Aorta (tissue), 5 donors: ENCODE measurements at places on chromosomes 16 and 17.
A peak's percentile ranks its signal among the peaks of the same experiment; 100 is the strongest.

DNA sequence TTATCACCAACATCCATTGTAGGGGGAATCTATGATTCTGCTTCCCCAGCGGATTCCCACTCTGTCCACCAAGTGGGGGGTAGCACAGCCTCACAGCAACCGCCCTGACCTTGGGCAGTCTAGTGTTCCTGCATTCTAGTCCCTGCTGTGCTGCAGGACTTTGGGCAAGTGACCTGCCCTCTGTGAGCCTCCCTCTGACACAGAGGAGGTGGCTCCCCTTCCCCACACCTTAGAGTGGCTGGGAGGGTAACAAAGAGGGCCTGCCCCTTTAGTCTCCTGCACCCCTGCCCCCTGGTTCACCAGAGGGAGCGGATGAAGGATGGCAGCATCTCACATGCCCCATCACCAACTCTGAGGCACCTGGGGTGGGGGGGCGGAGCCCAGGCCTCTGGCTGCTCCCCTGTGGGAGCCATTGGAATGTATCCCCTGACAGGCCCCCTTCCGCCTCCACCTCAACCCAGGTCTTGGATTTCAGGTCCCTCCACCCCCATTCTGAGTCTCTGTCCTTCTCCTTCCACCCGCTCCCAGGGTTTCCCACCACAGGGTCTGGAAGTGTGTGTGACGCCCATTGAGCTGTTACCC lies 10.1 kb downstream of the GAS2L2 start:
- no peak for DNase-seq

DNA sequence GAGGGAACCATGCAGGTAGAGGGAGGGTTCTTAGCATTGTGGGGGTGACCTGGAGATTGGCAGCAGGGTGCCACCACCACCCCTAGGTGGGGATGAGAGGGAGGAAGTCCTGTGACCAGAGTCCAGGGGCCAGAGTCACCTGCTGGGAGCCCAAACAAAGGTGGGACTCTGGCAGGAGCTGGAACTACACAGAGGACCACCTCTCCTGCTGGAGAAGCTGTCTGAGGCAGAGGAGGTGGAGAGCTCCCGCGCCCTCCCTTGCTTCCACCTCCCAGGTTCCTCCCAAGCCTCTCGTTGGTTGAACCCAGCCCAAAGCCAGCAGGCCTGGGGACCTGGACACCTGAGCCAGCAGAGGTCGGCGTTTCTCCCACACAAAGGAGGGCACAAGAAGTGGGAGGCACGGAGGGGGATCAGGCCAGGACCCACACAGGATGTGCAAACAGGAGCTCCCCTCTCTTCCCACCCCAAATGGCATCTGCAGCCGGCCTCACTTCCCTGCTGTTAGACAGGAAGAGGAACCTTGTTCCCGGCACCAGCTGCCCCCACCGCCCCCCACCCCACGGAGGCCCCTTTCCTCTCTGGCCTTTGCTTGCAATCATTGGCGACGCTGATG lies 154.6 kb downstream of the SEC14L1 start:
- DNase-seq, result no peak

GRCh38 chr16:82623241-82623640 lies 3.5 kb upstream of the CDH13 start:
- no peak for DNase-seq

GRCh38 chr17:72520665-72521303 lies 400.0 kb downstream of the SOX9 start:
- no peak for DNase-seq

DNA sequence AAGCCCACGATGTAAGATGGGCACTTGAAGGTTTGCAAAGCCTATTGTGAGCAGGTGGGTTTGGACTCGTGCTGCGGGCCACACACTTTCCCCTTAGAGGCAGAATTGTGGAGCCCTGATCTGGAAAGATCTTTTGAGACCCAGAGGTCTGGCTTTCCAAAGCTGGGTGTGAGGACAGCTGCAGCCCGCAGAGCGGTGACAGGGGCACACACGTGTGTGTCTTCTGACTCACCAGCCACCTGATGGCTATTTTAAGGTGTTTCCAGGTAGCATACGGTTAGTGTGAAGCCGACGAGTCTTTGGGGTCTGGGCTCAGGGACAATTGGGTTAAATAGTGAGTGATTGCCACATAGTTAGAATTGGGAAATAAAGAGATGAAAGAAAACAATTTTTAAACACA lies 108.9 kb upstream of the GSE1 start:
- no peak for DNase-seq

DNA sequence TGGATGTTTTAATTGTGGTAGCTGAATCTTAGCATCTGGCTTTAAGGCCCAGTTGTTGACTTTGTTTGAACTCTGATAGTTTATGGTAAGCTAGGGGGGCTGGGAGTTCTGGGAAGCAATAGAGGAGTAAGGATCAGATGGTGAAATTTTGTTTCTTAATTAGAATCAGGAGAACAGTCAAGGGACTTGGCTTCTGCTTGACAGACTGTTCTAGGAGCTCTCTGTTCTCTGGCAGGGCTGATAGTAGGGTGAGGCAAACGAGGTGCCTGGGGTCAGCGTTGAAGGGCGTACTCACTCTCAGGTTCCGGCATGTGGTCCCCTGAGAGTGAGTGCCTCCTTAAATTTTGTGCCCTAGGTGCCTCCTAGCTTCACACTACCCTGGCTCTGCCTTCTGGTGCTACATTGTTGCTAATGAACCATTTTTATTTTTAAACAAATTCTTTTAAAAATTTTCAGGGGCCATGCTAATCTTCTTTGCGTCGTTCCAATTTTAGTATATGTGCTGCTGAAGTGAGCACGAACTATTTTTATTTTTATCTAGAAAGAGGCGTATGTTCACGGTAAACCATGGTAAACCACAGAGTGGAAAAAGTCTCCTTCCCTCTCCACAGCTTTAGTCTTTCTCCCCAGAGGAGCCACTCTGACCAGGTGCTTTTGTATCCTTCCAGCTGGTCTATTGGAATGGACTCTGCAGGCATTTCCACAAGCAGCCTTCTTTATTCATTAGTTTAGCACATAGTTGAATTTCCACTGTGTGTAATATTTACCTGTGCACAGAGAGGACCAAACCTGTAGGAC lies 19.7 kb downstream of the SLC7A6 start:
- DNase-seq, result no peak

GRCh38 chr16:86775511-86775921 lies 197.2 kb downstream of the FOXL1 start:
- no peak for DNase-seq

GRCh38 chr16:72666267-72666666 lies 381.7 kb downstream of the ZFHX3 start:
- DNase-seq, result no peak

DNA sequence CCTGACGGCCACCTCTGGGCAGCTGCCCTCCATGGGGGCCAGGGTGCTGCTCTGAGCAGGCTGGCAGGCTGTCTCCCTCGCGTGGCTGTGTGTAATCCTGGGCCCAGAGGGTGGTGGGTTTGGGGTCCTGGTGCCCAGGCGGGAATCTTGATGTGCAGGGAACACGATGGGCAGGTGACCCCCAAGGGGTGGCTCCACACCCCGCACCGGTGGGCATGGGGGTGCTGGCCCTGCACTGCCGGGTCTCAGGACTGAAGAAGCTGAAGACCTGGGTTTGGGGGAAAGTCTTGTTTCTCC lies 8.6 kb downstream of the CHMP6 start:
- DNase-seq, result no peak

DNA sequence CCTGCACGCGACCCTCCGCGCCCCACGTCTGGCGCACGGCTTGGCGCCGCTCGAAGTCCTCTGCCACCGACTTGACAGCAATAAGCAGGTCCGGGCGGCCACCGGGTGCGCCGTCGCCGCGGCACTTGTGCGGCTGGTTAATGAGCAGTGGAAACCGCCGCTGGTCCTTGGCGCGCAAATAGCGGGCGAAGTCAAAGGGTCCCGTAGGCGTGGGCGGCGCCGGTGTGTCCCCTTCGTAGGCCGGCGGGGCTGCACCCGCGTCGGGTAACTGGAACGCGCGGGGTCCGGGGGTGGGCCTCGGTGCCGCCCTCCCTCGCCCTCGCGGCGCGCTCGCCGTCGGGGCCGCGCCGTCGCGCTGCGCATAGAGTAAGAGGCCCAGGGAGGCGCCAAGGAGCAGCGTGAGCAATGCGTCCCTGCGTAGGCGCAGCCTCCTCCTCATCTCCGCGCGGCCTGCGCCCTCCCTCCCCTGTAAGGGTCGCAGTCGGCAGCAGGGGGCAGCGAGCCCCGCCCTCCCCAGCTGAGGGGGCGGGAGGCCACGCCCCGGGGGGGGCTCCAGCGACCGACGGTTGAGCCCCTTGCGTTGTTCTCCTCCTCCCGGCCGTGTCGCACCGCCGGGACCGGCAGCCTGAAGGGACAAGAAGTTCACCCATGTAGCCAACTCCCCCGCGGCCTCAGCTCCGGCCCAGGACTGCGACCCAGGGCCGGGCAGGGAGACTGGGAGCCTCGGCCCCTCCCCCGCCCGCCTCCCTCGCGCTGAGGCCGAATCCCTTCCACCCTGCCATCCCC lies 558 bp downstream of the B3GNT9 start:
- peak; percentile 87 for DNase-seq

- DNase-seq, result no peak
These were observed 17.5 kb upstream of the CBX8 start for GRCh38 chr17:79814127-79814973.

DNA sequence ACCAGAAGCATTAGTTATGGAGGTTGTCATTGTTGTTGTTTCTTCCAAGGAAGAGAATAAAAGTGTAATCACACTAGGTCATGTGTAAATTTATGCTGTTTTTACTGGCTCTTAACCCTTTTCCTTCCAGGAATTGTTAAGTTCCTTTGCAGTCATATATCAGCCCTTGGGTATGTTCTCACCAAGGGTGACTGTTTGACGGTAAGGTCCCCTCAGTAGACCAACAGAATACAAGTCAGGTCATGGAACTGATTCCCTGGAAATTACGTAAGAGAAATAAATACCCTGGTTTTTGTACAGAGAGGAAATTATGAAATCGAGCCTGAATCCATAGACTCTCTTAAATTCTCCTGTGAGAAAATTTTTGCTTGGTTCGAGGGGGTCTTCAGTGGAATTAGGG lies 11.2 kb upstream of the KCNJ2 start:
- DNase-seq, result no peak

GRCh38 chr17:40178021-40178601 lies 841 bp downstream of the RAPGEFL1 start:
- no peak for DNase-seq

DNA sequence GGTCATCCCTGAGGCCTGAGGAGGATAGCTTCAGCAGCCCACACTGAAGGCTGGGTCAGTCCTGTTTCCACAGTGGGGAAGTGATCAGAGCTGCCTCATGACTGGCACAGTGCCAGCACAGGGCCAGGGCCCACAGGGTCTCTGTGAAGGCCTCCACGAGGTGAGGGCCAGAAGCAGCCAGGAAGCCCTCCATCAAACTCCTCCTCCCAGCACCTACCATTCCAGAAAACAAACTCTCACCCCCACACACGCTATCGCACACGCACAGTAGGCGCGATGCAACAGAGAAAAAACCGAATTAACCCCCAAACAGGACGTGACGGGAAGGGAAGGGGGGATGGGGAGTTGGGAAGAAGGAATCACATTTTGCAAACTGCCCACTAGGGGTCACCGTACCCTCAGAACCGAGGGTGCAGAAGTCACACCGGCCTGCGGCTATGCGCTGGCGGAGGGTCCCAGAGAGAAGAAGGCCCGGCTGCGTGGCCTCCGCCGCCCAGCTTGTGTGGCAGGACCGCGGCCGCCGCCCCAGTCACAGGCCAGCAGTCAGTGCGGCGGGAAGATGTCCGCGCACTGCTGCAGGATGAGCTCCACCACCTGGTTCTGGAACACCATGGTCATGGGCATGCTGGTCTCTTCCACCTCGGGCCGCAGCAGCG lies 37.6 kb downstream of the ARHGAP27 start:
- DNase-seq, result no peak

DNA sequence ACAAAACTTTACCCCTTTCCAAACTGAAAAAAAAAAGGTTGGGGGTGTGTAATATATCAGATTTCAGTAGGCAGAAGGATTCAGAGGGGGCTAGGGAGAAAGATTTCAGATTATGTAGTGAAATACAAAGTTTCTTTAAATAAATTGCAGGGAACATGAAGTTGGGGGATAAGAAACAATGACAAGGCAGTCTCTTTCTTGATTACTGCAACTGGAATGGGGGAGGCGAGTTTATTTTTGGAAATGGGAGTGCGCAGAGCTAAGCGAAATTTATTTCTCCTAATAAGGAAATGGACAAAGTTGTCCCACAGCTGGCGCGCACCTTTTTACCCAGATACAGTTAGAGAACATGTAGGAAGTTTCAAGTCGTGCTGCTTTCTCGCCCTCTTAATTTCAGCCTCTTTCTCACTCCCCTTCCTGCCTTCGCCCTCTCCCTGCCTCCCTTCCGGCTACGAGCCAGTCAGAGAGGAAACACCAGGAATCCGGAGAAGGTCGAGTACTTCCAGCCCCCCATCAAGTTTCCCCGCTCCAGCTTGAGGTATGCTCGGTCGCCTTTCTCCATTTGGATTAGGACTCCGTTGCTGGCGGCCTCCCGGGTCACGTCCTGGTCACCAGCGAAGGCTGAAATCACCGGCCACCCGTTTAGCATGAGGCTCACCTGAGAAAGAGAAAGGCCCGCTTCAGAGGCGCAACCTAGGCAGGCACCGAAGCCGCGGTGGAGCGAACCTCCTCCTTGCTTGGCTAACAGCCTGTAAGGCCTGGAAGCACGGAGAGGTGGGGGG lies 2.5 kb downstream of the CBLN1 start:
- no peak for DNase-seq

GRCh38 chr16:27481282-27481934 lies 68.3 kb downstream of the GTF3C1 start:
- DNase-seq, result peak; percentile 26

DNA sequence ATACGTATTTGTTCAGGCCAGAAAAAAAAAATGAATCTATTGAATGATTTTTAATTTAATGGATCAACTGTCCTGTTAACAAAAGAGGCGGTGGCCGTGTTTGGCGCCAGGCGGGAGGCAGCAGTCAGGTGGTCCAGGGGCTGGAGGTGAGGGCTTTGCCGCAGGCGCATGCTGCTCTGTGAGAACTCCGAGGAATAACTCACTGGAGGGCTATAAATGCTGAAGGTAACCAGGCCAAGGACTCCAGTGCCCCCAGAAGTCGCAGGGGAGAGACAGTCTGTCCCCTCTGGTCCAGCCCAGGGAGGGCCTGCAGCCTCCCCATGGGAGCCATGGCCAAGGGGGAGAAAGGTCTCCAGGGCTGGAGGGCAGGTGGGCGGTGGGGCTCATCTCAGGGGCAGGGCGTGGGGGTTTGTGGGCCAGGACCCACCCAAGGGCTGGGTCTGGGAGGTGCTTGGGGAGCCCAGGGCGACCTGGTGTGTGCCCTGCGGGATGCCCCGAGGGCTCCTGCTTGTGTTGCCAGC lies 7.1 kb upstream of the BAHCC1 start:
- no peak for DNase-seq

DNA sequence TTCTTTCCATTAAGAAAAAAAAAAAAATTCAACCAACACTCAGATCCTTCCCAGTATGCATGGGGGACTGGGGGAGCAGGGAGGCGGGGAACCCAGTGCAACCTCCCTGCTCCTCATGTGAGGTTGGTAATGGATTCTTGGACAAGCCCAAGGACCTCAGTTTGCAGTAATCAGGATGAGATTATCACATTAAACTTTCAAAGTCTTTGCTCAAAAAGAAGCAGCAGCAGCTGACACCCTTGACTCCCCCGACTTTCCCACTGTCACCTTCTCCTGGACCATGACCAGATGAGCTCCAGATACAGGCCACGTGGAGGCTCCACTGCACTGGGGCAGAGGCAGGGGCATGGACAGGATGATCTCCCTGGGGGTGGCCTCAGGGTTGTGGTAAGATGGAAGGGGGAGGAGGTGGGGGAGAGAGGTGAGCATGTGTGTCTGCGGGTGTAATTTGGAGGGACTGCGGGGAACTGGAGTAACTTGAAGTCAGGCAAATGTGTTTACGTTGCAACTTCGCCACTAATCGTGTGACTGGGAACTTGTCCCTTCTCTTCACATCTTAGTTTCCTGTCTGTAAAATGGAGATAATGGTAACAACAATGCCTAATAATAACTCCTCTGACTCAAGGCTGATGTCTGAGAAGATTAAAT lies 19.8 kb downstream of the ZNF385C start:
- no peak for DNase-seq
